ENCODE measurements at places on chromosomes 1 and 21.

- no peak for DNase-seq
These were observed 26.5 kb downstream of the LRRC38 start for GRCh38 chr1:13487143-13487868.

- no peak for DNase-seq
These were observed 451.3 kb downstream of the PLA2G4A start for GRCh38 chr1:187280031-187280430.

- DNase-seq: no peak
These were observed 13.0 kb upstream of the MMEL1 start for GRCh38 chr1:2645776-2646175.

- no peak for DNase-seq
These were observed 218.0 kb downstream of the DENND1B start for GRCh38 chr1:197557302-197557701.
